ENCODE measurements at places on chromosomes 4 and X.

- no peak for DNase-seq
These were observed 41.5 kb upstream of the CYP4V2 start for GRCh38 chr4:186149872-186150271.

- no peak for DNase-seq
These were observed 167.9 kb downstream of the SMIM20 start for GRCh38 chr4:26081795-26082498.

DNA sequence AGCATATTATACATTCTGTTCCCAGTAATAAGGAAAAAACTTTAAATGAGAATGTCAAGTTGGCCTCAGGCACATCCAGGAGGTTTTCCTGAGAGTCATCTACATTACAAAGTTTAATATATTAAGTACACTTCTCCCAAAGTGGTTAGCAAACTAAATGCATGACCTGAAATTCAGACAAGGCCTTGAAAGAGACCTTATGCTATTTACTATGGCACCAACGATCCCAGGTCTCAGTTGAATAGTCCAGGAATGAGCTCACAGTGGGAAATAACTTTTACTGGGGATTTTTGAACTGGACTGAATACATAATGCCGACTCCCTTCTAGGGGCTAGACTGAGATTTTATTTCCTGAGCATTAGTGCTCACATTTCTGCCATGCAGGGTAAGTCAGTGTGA is 1577.5 kb upstream of the PCDH7 start:
- no peak for DNase-seq

- no peak for DNase-seq
These were observed 1.6 kb upstream of the NDST3 start for GRCh38 chr4:118032691-118033090.

- DNase-seq: no peak
These were observed 368.8 kb downstream of the MAGEE1 start for GRCh38 chrX:76796311-76796710.

All from stimulated activated CD4-positive, alpha-beta T cell treated with anti-CD3 and anti-CD28 coated beads, Interleukin-15, amount 100 ng/mL, for 1 hour (primary cell).